ENCODE measurements at places on chromosomes 3 and 15.

DNA sequence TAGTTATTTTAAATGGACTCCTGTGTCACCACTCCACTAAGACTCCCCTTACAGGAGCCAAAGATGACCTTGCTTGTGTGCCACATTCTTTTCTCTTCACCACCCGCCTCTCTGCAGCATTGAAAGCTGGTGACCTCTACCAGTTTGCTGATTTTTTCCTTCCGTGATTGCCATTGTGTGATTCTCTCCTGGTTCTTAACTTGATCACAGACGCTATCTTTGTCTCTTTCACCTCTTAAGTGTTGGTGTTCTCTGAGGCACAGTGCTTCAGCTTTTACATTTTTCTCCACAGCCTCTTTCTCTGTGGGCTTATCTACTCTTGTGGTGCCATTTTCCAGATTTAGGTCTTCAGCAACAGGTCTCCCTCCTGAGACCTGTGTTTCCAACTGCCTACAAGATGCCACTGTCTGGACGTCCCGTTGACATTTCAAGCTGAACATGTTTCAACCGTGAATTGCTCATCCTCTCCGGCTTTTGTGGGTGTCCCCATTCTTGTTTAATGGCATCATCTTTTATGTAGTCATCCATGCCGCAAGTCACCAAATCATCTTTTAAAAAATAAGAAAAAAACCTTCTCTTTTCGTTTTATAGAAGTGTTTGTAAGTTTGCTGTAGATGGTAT, 26.5 kb downstream of the IQGAP1 start:
- DNase-seq: no peak

- DNase-seq: no peak
Measured at GRCh38 chr3:18386274-18386890, 38.8 kb downstream of the SATB1 start.

- no peak for DNase-seq
Measured at GRCh38 chr3:193977622-193978021, 158.3 kb upstream of the HES1 start.

GRCh38 chr15:44219073-44219472, 24.0 kb upstream of the FRMD5 start:
- no peak for DNase-seq

DNA sequence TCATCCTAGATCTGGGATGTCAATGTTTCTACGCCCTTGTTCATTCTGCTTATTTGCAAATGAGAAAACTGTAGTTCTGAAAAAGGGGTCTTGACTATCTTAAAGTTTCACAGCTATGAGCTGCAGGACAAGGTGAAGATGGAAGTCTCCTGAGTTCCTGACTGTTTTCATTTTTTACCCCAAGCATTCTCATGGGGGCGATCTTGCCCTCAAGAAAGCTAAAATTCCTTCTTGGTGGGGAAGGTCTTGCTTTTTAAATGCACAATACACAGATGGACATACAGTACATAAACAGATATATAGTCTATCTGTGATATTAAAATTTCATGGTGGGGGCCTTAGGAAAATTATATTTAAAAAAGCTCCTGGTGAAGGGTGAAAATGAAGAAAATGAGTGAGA, 32.4 kb downstream of the MASP1 start:
- no peak for DNase-seq

- DNase-seq: no peak
Measured at GRCh38 chr3:162213956-162214355, 717.3 kb downstream of the OTOL1 start.

DNA sequence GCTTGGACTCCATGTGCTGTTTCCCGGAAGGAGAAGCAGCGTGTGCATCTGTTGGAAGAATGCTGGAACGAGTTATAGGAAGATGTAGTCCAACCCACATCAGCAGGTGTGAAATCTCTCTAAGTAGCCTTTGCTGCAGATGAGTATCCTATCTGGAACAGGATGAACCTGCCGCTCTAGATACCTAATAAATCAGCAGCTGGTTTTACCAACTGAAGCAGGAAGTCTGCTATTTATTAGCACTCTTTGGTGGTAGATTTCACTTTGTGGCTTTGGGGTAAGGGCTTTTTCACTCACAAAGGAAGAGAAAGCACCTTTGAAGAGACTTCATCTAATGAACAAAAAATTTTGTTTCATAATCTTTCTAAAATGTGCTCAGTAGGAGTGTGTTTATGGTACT, 66.4 kb downstream of the DCUN1D1 start:
- DNase-seq: peak; percentile 80

DNA sequence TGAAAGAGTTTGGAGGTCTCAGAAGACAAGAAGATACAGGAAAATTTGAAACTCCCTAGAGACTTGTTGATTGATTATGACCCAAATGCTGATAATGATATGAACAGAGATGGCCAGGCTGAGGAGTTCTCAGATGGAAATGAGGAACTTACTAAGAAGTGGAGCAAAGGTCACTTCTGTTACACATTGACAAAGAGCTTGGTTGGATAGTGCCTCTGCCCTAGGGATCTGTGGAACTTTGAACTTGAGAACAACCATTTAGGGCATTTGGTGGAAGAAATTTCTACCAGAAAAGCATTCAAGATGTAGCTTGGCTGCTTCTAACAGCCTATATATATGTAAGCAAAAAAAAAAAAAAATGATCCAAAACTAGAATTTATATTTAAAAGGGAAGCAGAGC, 48.9 kb upstream of the NAALADL2 start:
- no peak for DNase-seq

DNA sequence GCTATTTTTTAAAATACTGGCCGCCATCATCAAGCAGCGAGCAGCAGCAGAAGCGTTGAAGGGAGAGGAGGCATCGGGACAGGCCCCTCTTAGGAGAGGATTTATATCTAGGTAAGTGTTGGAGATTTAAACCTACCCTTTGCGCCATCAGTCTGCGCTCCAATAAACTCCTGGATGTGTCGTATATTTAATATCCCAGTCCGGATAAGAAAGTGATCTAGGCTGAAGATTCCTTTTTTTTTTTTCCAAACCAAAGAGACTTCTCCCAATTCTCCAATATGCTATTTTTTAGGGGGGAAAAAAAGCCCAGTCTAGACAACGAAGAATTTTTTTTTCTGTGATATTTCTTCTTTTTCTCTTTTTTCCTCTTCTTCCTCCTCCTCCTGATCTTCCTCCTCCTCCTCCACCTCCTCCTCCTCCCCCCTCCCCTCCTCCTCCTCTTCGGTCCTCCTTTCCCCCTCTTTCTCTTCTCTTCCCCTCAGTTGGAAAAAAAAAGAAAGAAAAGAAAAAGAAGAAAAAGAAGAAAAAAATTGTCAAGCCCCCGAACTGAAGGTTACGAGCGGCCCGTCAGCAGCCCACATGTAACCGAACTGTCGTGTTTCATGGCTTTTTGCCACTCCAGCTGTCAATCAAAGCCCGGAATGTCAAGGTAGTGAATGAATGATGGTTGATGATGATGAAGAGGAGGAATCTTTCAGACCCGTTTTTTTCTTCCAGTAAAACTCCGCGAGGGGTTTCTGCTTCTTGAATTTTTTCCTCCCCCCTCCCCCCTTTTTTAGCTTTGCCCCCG, 835 bp downstream of the MEIS2 start:
- DNase-seq: peak; percentile 74

- peak; percentile 31 for DNase-seq
Measured at GRCh38 chr3:175338775-175339535, 479.8 kb downstream of the NAALADL2 start.

DNA sequence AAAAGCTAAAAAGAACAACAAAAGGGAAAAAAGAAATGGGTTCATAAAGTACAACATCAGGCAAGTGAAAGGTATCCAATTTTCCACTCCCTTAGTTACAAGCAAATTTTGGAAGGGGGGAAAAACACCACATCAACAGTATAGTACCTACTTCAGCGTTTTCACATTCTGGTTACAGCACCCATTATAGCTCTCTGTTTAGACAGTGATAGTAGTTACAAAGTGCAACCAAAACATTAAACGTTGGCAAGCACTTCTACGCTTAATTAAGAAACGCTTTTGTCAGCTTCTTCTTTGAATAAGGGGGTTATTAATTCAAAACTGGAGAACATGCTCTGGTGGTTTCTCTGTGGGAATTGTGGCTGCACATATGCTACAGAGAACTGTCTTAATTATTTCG, 180.2 kb downstream of the VPS13C start:
- DNase-seq: no peak

DNA sequence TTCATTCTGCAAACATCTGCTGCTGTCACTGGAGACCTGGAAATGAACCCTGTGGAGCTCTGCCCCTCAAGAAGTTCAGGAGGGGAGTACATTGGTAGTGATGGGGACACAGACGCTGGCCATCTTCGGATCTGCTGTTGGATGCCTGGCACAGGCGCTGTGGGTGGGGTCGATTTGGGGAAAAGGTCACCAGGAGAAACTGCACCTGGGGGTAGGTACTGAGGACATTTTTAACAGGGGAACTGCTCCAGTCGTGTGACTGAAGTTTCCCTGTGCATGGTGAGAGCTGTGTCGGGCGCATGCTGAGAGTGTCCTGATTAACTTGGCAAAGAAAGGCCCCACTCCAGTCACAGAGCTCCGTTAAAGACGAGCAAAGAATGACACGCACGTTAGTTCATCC, 3.4 kb downstream of the UROC1 start:
- DNase-seq: no peak

DNA sequence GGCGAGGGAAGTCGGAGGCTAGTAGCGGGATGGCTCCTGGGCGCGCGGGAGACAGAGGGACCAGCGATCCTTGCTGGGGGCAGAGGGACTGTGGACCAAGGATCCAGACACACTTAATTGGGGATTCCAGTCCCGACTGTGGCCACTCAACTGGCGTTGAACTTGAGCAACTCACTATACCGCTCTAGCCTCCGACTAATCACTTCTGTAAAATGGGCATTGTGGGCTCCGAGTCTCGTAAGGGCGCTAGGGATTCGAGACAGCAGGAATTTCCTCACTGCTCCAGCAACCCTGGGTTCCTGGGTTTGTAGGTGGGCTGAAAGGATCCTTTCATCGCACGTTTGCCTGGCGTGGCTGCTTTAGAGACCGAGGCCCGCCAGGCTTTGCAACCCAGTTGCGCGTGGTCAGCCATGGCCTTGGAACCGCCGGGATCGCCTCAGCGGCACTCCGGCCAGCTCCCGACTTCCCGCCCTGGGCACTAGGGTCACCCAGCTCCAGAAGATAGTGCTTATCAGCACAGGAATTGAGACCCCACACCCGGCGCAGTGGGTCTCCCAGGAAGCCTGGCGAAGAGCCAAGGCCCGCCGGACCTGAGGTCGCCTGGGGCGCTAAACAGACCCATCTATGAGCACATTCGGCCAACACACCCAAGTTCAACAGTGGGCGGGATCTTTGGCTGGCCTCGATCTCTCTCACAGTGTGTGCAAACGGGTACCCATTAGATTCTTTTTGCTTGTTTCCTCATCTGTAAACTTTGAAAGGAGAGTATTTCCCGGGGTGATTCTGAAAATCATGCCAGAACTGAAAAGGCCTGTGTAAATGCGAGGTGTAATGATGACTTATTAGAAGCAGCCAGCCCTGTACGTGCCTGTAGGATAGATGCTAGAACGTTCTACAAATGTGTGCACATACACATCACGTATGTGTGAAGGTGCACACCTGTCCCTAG, 9.9 kb downstream of the FOXL2 start:
- DNase-seq: no peak

DNA sequence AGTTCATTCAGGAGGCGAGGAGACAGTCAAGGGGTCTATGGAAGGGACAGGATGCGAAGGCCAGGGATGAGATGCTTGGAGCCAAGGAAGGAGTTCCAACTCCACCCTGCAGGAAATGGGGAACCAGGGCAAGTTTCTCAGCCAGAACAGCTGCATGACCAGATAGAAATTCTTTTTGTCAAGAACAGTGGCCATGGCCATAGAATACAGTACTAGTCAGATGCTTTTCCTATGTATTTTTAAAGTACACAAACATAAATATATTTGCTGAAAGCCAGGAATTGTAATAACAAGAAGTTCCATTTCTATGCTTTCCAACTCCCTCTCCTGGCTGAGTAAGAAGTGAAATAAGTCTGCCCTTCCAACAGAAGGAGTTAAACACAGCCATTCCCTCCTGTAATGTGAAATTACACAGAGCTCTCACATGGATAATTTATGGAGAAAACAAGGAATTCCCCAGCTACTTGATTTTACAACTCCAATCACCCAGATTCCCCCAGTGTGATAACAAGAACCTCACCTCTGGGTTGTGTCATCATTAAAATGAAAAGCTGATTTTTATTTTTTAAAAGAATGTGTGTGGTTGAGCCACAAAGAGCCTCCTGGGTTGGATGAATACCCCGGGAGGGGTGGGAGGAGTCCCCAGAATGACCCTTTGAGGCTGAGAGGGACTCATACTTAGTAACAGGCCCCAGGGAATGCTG, 124.6 kb upstream of the ARHGEF3 start:
- DNase-seq: no peak

DNA sequence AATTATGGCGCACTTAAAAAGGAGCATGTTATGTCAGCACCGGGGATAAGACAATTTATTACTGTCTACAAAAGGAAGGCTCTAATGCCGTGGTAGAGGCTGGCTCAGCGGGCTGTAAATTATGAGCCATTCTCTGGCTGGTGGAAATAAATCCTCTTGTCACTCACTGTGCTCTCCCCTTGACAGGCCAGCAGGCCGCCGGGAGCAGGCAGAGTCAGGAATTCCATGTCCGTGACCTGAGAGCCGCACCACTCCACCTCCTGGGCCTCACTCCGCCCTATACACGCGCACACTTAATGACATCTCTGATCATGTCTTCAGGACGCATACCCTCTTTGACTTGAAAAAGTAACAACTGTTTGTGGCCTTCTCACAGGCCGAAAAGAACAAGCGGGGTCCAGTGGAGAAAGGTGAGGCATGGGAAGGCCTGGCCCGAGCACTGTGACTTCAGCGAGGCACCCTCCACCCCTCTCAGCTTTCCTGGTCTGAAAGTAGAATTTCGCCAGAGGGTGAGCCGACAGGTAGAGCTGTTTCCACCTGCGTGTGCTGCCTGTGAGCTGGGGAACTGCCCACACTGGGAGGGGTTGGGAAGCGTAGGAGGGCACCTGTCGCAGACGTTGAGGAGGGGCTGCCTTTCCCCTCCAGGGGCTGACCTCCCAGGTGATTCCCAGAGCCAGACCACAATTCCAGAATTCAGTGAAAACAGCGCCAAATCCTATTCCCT, 13.2 kb upstream of the PCSK6 start:
- no peak for DNase-seq

DNA sequence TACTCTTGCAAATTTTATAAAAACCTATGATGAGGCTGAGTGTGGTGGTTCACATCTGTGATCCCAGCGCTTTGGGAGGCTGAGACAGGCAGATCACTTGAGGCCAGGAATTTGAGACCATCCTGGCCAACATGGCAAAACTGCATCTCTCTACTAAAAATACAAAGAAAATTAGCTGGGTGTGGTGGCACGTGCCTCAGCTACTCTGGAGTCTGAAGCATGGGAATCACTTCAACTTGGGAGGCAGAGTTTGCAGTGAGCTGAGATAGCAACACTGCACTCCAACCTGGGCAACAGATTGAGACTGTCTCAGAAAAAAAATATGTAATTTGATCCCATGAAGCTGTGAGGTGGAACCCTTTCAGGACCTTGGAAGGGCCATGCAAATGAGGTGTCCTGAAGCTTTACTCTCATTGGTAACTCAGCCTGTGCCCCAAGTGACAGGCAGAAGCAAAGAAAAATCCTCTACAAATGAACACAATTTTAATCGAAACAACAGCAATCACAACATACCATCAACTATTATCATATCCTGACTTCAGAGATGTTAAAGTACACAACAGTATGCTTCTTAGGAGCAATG, 84.6 kb upstream of the CDV3 start:
- peak; percentile 70 for DNase-seq

GRCh38 chr3:194690501-194691372, 5.1 kb downstream of the FAM43A start:
- peak; percentile 19 for DNase-seq

- DNase-seq: peak; percentile 53
Measured at GRCh38 chr3:169871129-169871886, 1.6 kb upstream of the LRRC31 start.

GRCh38 chr15:26722621-26723160, 50.2 kb downstream of the GABRB3 start:
- no peak for DNase-seq

- DNase-seq: no peak
Measured at GRCh38 chr3:81301230-81301629, 460.2 kb downstream of the GBE1 start.

All from GM12865 (cell line).